ENCODE measurements at places on chromosomes 6 and 20.
A peak's percentile ranks its signal among the peaks of the same experiment; 100 is the strongest.

DNA sequence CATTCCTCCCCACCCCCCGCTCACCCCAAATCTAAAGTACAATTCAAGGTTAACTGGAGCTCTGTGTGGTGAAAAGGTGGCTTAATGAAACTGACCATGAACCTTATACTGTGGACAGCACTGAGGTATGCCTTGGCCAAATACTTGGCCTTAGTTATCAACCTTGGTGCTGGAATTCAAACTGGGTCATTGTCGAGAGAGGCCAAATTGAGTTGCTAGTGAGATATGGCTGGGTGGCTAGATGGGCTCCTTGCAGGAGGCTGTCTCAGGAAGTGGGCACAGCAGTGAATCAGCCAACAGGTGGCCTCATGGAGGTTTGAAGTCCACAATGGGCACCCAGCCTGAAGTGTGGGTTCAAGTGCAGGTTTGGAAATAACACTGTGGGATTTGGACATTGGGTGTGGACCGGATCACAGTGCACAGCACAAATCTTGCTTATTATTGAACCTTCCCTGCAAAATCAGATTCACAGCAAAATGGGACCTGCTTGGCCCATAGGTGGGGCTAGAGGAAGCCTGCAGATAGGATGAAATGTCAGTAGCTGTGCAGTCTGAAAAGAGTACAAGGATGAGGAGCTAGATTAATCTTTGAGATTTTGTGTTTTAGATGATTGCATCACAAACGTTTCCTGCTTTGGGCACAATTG is 5.6 kb upstream of the BTBD3 start:
- no peak for DNase-seq

- no peak for DNase-seq
Observed at GRCh38 chr20:15515691-15516090, 1057.6 kb downstream of the KIF16B start.

DNA sequence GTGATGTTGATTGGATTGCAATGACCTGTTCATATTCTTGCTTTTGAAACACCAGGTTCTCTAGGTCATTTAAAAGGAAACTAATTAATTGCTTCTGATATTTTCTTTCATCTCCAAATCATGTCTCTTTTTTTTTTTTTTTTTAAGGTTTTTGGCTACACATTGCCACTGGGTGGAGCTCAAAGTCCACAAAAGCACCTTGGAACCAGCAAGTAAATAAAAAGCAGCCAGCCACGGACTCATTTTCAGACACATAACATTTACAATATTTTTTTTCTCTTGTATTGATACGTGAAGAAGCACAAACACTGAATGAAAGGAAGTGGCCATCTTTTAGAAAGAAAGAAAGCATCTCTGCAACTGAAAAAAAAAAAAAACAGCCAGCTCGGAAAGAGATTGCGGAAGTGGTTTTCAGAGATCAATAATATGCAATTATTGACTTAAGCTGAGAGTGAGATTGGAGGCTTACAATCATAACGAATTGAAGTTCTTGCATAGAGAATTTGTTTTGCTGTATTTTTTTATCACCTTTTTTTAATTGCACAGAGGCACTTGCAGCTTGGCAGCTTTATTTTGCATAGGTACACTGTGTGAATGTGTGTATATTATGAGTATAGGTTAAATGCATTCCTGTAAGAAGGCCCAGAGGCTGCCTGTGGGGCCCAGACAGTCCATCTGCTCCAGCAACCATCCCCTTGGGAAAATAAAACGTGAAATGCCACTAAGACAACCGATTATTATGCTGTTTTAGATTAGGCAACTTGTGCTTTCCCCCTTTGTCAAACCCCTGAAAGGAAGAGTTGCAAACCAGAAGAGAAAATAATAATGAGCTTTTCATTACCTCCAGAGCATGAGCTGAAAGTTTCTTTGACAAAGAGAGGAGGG is 28.2 kb downstream of the CGA start:
- DNase-seq, result peak; percentile 39

DNA sequence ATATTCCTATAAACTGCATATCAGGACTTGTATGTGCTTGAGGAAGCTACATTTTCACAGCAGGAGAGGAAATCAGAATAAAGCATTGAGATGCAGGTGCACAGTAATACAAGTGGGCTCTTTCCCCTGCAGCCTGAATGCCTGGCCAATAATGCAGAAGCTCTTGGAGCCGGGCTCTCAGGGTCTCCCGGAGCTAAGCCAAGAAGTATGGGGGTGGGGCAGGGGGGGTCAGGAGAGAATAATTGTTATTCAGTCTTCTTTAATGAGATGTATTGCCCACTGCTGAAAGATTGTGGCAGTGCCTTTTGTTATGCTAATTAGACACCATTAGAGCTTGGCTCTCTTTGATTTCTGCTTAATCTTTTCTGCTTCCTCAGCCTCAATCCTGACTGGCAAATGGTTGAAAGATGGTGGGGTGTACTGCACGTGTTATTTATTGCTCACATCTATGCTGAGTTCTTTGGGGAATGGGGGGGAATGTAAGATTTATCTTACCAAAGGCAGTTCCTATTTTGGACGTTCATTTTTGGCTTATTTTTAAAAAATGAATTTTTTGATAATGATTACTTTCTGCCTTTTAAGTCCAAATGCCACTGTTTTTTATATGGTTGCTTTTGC is 407.6 kb upstream of the SOX4 start:
- DNase-seq, result no peak

- no peak for DNase-seq
Observed at GRCh38 chr6:108677357-108677756, 116.6 kb downstream of the FOXO3 start.

DNA sequence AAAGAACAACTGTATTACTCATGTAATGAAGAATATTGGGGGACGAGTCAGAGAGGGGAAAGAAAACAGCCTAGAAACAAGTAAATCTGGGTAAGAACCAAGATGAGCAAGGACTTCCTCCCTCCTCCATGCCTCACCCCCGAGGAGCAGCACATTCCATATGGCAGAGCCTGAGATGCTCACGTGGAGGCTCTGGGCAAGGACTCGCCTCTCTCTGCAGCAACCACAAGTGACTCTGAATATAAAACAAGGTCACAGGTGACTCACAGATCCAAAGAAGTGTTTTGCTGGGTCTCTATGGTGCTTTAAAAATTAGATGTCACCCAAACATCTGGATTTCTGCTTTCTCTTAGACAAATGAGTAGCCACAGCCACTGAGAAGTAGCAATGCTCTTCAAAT is 453.0 kb upstream of the SULF2 start:
- no peak for DNase-seq

- DNase-seq, result no peak
Observed at GRCh38 chr20:35319192-35319870, 27.1 kb upstream of the FAM83C start.

DNA sequence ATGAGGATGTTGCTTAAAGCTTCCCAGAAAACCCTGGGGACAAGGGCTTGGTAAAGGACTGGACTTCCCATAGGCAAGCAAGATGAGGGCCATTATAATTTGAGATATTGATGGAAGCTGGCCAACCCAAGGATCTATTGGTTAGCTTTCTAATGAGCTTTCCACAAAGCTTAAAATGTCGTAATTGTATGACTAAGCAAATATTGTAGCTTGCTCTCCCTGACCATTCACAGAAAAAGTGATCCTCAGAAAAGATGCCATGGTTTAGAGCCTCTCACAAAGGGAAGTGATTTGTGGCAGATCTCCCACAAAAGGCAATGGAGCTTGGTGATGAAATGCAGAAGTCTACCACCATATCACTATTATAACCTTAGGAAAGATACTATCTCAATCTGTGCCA is 13.6 kb downstream of the IL17F start:
- DNase-seq, result no peak

DNA sequence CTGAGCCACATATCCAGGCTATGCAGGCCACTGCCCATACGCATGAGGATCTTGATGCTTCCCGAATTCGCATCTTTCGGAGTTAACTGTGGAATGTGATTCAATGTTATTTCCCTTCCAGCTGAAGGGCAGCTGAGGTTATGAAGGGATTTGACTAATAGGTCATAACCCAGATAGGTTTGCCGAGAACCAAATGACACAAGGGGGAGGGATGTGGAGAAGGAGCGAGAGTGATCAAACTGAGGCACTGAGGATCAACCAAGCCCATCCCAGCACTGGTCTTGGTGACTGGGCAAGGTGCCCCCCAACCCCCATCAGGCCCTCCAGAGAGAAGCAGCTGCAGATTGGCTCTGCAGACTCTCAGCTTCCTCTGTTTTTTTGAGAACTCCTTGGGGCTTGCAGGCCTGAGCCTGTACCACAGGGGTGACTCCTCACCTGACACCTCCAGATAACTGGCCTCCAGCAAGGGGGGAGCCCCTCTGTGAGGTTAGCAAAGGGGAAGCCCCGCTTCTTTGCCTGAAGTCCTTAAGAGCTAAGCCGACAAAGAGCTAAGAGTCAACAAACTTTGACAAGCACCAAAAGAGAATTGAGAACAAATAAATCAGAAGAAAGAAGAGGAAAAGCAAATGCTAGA is 185.9 kb downstream of the PDE7B start:
- DNase-seq, result peak; percentile 76

- DNase-seq, result no peak
Observed at GRCh38 chr6:92767101-92767500, 652.3 kb downstream of the EPHA7 start.

DNA sequence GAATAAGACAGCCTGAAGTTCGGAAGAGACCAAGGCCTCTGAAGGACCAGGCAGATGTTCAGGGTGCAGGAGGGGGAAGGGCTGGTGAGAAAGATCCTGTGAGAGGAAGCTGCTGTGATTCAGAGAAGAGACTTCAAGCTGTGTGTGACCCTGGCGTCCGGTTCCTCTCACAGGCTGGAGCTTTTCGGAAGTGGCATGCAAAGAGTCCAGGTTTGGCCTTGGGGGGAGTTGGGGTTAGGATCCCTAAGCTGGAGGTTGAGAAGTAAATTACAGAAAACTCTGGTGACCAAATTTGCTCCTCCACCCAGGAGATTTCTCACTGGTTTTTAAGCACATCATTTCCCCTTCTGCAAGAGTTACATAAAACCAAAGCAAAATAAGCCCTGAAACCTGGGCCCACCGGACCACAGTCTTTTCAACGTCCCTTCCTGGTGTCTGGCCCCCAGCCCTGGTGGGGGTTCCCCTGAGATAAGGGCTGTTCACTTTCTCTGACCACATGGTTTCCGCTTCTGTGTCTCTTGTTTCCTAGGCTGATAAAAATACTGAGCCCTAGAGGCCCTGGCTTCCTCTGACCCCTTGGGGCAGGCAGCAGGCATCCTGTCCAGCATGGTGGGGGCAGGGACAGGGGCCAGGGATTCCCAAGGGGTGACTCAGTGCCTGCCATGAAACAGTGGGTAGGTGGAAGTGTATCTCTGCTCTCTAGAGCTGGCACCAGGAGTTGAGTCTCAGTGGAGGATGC is 12.0 kb upstream of the LTA start:
- peak; percentile 64 for DNase-seq

DNA sequence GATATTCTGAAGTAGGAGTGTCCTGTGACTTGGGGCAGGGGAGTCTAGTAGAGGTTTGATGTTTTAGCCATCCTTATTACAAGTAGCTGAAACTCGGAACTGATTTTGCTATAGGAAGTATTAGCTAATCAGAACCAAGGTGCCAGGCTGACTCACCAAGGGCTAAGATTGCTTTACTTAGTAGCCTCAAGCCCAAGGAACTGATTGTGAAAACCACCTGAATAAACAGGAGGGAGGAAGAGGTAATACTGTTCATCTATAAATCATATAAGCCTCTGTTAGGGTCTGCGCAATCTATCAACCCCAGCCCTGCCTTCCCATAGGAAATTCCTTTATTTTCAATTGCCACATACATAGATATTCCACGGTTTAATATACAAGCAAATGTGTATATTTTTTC is 54.4 kb downstream of the GNAS start:
- DNase-seq, result no peak

DNA sequence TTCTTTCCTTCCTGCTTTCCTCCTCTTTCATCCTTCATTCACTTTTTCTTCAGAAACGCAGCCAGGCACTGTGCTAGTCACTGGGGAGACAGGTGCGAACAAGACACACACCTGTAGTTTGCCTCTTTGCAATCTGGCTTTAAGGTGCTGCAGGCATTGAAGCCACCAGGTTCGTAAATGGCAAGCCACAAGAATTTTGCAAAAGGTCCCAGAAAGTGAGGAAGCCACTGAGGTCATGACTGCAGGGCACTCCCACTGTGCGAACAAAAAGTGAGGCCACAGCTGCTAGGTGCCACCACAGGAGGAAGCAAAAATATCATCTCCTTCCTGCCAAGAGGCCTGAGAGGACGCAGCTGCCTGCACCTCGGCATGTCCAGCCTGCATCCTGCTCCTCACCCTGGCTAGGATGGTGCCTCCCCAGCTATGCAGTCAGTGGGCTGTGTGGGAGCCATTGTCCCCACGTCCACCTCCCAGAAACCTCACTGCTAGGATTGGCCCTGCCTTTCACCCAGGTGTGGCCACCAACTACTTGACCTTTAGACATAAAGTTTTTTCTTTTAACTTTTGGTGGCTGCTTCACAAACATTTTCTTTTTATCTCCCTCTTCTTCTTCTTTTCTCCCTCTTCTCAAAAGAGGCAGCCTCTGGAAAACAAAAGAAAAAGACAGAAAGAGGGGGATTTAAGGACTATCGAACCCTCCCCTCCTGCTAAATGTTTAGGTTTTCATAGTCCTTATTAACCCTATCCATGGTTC is 230.8 kb downstream of the BCAS1 start:
- peak; percentile 49 for DNase-seq

- DNase-seq, result no peak
Observed at GRCh38 chr6:165895421-165896165, 232.6 kb upstream of the PDE10A start.

DNA sequence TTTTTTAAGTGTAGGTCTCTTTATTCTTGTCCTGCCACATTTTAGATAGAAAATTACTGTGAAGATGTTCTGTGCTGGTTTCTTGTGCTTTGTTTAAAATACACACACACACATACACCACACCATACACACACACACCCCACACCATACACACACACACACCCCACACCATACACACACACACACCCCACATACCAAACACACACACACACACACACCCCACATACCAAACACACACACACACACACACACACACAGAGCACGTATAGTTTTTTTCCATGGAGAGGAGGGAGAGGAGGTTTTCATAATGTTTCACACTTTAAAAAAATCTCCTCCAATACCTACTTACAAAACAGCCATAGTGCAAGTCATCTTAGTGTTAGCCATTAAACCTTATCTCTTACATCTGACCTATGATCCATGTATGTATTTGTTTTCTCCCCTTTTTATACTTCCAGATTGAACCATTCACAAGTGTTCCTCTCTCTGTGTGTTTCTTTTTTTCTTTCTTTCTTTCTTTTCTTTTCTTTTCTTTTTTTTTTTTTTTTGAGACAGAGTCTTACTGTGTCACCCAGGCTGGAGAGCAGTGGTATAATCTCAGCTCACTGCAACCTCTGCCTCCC is 19.7 kb upstream of the CITED2 start:
- no peak for DNase-seq
